A549 treated with CpdA at 1 μM for 4 hours (cell line): ENCODE measurements at places on chromosomes 4 and X. TPM values are rescaled to one million over a fixed set of nuclear protein-coding genes. Genes with fewer than 3 reads are reported as not detected.

The S100G gene
- total RNA-seq, result not detected in 5 replicates

The OCRL gene
- total RNA-seq, result 19.3 to 25.0 TPM (median 23.5 TPM) in 5 replicates

The TEX11 gene
- not detected in 5 replicates for total RNA-seq

The UGT8 gene
- 0.07 to 0.15 TPM (median 0.13 TPM) in 5 replicates for total RNA-seq

The HSFX1 gene
- total RNA-seq, result 0.26 to 0.50 TPM (median 0.43 TPM) in 5 replicates

The ABLIM2 gene
- total RNA-seq, result 0.35 to 0.87 TPM (median 0.40 TPM) in 5 replicates

The KLKB1 gene
- total RNA-seq, result 0.19 TPM in 1 of 5 replicates, not detected in the others

The FAM9B gene
- total RNA-seq, result not detected in 5 replicates

The NLGN4X gene
- total RNA-seq, result not detected in 5 replicates
